ENCODE measurements at places on chromosomes 4 and X.
A peak's percentile ranks its signal among the peaks of the same experiment; 100 is the strongest.

DNA sequence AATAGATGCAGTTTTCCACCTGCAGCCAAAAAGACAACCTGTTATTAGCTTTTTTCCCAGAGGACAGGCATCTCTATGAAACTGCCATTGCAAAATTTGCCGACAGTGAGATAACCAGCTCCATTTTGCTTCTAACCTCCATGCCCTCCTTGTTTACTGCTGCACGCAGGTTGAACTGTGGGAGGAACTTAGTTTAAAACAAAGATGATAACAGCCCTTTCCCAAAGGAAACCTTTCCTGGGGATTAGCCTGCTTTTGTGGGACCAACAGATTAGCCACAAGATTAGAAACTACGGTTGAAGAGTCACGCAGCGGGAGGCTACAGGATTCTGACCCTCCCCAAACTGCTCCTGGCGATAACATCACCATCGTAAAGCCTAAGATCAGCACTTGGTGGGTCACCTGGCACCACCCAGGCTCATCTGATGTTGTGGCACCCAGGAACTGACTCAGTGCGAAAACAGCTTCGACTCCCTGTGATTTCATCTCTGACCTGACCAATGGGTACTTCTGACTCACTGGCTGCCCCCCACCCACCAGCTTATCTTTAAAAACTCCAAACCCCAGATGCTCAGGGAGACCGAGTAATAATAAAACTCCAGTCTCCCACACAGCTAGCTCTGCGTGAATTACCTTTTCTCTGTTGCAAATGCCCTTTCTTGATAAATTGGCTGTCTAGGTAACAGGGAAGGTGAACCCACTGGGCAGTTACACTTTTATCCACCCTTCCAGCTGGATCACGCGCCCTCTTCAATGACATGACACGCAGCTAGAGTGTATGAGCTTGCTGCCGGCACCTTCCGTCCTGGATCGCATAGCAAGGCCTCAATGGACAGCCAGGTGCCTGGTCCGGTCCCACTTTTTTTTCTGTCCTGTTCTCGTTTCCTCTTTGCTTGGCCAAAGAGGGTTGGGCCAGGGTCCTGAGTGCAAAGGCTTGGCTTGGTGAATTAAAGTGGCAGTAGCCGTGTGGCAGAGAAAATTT is 27.2 kb downstream of the NOP14 start:
- peak; percentile 62 for DNase-seq

DNA sequence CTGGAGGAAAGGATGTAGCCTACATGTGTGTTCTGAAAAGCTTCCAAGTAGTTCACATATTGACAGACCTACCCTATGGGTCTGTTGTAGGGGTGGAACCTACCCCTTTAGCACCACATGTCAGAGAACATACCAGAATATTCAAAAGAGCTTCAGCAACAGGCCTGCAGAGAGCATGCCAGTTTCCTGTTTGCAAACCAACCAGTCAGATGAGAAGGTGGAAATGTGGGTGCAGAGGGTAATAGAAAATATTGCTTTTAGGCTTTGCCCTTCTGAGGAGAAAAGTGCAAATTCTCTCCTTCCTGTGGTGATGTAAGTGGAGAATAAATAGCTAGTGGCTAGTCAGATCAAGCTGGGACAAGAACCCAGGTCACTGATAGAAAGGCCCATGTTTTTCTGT is 16.4 kb downstream of the INTS6L start:
- no peak for DNase-seq

DNA sequence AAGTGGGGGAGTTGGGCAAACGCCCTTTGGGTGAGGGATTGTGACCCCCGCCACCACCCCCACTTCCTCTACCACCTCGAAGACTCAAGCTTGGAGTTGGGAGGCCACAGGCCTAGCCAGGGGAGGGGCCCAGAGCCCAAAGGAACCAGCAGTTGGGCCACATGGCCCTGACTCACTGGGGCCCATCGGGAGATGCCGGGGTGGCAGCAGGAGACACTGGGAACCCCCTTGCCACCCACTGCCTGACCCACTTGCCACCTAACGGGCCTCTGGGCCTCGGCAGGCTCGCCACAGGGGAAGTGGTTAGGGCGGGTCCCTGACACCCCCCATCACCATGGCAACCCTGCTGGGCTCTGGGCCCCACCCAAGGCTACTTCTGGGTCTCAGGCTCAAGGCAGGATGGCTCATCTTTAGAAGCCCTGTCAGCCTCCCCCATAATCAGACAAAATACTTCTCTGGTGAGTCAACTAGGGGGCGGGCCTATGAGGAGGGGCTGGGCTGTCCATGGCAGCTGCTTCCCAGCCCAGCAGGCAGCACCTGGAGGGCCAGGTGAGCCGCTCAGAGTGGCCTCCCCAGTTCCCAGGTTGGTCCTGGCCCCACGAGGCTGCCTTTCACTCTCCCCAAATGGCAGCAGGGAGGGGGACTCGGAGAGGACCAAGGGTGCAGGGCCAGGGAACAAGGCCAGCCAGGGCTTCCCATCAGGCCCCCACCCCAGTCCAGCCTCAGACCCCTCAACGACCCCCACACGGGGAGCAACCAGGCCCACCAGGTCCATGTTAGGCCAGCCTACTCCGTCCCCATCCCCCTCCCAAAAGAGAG is 5.6 kb downstream of the FLNA start:
- DNase-seq: peak; percentile 90

- DNase-seq: no peak
Measured at GRCh38 chrX:114841051-114841450, 176.4 kb downstream of the IL13RA2 start.

DNA sequence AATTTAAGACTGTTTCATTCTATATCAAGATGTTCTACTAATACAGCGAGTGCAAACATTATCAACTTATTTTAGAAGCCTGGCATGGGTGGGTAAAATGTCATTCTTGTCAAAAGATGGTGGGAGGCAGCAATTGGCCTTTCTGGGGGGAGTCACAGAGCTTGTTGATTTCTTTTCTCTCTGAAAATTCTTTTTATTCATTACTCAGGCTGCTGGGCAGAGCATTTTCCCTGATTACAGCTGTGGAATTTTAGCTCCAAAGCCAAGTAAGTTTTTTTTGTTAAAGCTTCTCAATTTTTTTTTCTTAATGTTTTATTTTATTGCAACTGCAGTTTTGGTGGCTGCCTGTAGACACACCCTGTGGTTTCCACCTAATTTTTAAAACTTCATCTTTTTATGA is 50.4 kb downstream of the GPC4 start:
- no peak for DNase-seq

- no peak for DNase-seq
Measured at GRCh38 chr4:71294301-71294700, 44.5 kb upstream of the SLC4A4 start.

DNA sequence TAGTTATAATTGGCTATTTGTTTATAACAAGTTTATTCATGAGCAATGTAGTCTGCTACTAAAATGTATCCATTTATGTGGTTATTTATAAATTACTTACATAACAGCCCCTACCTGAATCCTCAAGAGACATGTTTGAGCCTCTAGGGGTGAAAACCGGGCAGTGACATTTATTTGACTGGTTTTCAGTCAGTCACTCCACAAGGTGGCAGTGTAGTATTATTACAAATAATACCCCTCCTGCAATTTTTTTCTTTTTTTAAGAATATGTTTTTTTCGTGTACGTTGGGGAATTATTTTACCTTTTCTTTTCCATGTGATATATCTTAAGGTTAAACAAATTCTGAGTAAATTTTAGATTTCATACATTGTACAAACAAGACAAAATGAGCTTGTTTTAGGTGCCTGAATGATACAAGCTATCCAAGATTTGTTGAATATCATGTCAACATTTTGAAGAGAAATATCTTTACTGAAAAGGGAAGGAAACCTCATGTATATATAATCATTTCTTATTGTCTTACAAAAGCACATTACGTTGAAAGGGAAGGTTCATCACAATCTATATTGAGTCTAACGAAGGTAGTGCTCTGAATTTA is 598.7 kb upstream of the TECRL start:
- DNase-seq: no peak

Measured in activated CD8-positive, alpha-beta memory T cell treated with anti-CD3 and anti-CD28 coated beads for 48 hours (primary cell).